CD4-positive, alpha-beta T cell treated with Interleukin-17A for 4 hours (primary cell): ENCODE measurements at places on chromosomes 3 and 15.

DNA sequence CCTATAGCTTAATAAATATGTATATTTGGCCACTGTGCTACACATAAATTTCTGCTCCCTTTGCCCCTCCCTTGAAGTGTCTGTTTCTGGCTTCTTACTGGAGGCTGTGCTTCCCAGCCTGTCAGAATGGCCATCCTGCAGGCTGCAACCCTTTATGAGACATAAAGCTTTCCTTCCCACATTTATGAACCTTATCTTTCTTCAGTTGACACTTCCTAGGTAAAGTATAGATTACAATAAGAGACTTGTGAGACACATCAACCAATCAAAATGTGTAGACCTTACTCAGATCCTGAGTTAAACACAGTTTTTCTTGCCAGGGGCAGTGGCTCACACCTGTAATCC lies 29.5 kb downstream of the SCN11A start:
- no peak for DNase-seq

DNA sequence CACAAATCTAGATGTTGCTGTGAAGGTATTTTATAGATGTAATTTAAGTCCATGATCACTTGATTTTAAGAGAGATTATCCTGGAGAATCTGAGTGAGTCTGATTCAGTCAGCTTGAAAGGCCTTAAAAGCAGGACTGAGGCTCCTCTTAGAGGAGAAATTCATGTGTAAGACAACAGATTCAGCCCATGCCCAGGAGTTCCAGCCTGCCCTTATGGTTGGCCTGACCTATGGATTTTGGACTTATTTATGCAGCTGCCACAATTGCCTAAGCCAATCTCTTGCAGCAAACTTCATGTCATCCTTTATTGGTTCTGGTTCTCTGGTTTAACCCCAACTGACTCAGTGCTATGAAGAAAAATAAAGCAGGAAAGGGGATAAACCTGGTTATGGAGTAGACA lies 296.5 kb upstream of the RASGRP1 start:
- DNase-seq: no peak

DNA sequence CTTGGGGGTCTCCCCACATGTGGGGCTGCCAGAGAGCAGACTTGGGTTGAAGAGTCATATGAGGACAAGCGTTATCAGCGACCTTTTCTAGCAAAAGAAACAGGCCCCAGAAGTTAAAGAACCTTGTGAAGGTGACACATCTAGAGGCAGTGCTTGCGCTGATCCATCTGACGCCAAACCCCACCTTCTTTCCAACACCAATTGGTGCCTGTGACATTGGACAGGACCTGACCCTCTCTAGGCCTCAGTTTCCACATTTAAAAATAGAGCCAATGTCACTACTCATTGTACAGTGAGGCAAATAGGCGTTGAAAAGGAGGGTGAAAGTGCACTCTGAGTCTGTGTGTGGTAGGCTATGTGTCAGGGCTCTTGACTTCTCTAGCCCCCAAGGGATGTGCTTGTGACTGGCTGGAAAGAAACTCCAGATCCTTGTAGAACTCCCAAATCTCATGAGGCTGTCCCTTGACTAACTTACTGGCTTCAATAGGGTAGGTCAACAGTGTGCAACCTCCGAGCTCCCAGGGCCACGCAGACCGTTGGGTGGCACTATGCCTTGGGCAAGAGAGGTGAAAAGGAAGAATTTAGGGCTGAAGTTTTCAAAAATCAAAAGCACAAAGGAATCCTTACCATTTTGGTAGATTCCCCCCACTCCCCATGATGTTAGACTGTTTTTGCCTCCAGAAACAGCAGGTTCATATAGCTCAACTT lies 666 bp upstream of the FAM219B start:
- DNase-seq: no peak

DNA sequence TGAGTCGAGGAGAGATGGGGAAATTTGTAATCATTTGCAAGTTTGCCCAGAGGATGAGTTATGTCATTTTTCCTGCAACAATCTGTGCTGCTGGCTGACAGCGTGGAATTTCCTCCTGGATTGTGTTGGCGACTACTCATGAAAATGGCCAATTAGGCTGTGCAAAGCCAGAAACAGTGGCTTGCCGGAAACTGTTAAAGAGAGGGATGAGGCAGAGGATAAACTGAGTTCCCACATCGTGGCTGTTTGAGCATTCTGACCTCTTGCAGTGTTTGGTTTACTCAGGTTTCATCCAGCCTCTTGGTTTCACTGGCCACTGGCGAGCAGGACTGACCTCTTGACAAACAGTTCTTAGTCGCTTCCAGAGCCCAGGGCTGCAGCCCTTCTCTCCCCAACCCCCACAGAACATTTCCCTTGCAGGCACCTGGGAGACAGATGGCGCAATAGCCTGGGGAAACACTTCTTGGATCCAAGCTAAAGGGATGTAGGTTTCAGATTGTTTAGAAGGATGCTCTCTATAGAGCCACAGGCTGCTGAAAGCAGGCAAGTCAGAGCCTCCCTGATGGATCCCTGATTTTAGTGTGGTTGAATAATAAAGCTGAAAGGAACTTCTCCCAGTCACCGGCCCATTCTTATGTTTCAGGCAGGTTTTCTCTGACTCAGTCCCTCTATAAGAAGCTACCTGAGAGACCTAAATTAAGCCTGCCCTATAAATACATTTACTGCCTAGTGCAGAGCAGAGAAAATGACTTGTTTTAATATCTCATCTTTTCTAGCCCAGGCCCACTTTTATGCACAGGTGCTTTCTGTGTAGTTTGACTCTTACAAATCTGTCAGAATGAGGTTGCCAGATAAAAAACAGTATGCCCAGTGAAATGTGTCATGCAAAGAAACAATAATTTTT lies 92.8 kb upstream of the UBE2E1 start:
- DNase-seq: no peak

GRCh38 chr3:36736301-36736700 lies 28.1 kb downstream of the DCLK3 start:
- DNase-seq: no peak

GRCh38 chr3:118900737-118901525 lies 133.7 kb downstream of the IGSF11 start:
- no peak for DNase-seq

GRCh38 chr3:194312743-194313281 lies 38.3 kb downstream of the CPN2 start:
- DNase-seq: no peak
